ENCODE measurements at places on chromosomes 3 and 15.

DNA sequence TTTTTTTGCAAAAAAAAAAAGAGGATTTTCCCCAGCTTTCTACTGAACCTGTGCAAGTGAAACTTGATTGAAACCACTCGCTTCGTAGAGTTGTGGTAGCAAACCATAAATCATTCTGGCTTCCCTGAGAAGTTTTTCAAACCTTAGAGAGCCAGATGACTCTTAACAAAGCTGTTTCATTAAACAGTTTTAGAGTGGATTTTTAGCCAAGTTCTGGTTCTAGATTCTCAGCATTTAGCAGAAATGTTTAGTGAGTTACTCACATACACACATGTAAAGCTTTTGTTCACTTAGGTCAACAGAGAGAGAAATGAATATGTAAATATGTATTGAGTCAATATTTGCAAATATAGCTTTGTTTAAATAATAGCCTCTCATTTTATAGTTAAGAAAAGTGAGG, 18.1 kb upstream of the CCR9 start:
- DNase-seq: no peak

GRCh38 chr15:97944724-97945123, 15.8 kb upstream of the ARRDC4 start:
- DNase-seq: no peak

GRCh38 chr3:141392897-141393734, 24.8 kb downstream of the ZBTB38 start:
- no peak for DNase-seq

GRCh38 chr15:75929799-75930565, 26.3 kb downstream of the FBXO22 start:
- DNase-seq: no peak

DNA sequence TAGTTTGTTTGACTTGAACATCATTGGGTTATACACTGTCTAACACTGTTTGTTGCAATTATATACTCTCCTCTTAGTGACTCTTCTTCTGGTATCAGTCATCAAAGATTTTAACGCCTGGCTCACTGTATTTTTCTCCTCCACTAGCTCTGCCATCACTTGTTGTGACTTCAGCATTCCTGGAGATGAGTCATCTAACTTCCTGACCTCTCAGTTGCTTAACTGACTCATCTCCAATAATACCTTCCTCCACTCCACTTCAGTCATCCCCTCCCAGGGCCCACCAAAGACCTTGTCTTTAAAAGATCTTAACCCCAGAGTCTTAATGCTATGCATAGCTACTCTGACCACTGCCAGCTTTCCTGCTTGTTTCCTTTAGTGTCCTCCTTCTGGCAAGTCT, 28.6 kb upstream of the CLSTN2 start:
- DNase-seq: no peak

GRCh38 chr3:634511-634910, 437.9 kb downstream of the CHL1 start:
- DNase-seq: no peak

DNA sequence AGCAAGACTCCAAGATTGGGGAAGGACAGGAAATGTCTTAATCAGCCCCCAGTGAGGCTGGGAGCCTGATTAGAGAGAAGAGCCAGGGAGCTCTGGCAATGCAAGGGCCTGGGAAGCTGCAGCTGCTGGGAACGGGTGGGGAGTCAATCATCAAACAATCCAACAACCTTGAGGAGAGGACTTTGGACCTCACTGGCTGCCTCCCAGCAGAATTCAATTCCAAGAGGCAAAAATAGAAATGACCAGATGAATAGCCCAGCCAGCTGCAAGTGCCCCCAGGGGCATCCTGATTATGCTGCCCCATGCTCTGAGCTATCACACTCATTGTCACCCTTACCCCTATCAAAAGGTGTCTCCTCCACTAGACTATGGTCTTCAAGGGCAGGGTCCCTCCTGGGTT, 6.1 kb upstream of the HOMER2 start:
- DNase-seq: no peak

DNA sequence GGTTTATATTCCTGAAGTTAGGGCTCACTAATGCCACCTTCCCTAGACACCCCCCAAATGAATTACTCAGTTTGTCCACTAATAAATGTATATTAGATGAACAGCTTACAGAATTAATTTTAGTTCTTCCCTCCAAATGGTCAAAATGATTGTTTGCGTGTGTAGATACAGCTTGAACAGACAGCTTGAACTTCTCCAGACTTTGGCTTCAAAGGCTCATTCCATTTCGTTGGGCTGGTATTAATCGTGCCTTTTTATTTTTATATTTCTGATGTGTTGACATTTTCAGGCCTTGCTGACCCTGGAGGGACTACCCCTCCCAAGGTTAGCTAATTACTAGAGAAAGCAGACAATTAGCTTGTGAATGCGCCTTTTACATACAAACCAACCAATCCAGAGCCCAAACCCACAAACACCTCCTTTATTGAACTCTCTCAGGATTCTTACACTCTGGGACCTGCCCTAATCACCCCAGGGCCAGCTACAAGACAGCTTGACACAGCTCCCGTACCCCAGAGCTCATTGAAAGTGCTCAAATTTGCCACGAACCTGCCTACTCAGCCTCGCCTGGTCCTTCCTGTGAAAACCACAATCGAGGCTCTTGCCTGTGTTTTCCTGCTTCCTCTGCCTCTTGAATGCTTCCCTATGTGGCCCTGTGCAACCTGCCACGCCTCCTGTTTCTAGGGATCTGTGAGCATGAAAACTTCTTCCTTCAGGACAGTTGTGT, 40.3 kb downstream of the RPL22L1 start:
- DNase-seq: no peak

- no peak for DNase-seq
Measured at GRCh38 chr3:114363554-114364202, 69.8 kb downstream of the TIGIT start.

DNA sequence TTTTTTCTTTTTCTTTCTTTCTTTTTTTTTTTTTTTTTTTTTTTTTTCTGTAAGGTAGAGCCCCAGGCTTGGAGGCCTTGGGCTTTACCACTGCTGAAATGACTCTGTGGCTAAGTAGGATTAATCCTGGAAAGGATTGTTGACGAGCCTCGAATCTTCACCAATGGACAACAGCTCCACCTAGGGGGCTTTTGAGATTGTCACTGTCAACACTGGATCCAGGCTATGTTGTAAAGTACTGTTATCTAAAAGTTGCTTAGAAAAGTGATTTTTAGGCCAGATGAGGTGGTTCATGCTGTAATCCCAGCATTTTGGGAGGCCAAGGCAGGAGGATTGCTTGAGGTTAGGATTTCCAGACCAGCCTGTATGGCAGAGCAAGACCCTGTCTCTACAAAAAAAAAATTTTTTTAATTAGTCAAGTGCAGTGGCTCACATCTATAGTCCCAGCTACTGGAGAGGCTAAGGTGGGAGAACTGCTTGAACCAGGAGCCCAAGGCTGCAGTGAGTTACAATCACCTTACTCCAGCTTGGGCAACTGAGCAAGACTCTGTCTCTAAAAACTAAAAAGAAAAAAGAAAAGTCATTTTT, 41.6 kb downstream of the KLHL18 start:
- DNase-seq: peak; percentile 54

DNA sequence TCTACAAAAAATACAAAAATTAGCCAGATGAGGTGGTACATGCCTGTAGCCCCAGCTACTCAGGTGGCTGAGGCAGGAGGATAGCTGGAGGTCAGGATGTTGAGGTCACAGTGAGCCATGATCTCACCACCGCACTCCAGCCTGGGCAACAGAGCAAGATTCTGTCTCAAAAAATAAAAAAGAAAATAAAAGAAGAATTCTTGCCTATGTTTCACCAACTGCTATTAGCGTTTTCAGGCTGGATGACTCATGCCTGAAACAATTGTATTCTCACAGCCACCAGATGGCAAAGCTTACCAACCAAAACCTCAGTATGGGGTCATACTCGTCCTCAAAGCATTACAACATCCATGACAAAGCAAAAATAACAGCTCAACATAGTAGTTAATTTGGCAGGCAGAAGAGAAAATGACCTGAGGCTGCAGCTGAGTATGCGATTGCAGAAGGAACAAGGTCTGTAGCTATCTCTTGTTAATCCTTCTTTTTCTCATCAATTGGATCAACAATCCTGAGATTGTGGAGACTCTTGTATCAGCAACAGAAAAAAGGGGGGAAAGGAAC, 52.2 kb downstream of the TP53BP1 start:
- peak; percentile 19 for DNase-seq

DNA sequence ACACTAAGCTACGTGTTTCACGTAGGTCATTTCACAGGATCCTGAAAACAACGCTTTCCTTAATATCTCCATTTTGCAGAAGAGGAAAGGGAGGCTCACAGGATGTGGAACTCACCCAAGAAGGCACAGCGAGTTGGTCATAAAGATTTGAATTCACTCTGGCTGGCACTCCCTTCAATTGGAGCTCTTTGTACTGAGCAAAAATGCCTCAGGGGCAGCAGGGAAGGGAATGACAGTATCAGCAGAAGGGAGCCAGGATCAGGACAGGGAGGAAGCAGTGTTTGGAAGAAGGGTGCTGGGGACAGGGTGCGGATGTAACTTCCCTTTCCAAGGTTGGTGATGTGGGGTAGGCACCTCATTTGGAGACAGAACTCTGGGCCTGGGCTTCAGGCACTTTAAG, 1.1 kb upstream of the ST6GAL1 start:
- no peak for DNase-seq

DNA sequence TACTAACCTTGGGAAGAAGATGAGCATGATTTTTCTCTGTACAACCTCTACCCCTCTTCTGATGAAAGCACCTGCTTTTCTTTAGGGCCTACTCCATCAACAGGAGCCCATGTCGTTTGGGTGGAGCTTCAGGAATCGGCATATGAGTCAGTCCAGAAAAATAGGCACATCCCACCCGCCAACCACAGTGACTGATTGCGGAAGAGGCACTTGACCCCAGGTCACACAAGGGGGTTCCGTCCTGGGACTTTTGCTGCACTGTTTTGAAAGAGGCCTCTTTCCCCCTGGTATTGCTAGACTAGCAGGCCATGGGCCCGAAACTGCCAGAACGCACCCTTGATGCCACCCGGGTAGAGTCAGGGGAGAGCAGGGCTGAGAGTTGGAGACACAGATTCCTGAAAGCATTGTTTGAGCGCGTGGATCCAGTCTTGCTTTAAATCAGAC, 19.3 kb upstream of the NRROS start:
- no peak for DNase-seq

DNA sequence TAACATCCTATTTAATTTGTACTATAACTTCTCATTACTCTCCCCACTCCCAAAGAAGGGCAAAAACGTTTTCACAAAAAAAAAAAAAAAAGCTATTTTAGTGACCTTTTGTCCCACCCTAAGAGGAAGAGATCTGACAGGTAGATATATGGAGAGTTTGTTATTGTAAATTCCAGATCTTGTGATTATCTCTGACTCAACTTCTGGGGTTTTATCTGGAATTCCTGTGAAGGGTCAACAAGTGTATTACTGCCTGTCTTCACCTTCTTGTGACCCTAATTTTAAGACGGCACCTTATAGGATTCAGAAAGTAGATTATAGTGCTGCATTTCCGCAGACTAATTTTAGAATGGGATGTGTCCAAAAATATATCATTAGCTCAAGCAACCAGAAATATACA, 205.9 kb upstream of the CDIN1 start:
- DNase-seq: no peak

DNA sequence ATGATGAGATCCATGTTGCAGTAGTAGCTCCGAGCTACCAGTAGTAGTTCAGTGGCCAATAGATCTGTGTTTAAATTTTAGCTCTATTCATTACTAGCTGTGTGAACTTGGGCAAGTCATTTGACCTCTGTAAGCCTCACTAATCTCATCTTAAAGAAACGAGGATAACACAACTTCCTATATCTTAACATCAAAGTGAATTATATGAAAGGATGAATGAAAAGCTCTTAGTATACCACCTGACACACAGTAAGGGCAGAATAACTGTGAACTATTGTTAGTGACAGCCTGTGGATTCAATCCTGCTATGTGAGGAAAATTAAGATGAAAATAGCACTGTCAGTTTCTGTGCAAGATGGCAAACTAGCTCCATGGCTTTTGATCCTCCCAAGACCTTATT, 114.5 kb upstream of the PHLDB2 start:
- DNase-seq: no peak

DNA sequence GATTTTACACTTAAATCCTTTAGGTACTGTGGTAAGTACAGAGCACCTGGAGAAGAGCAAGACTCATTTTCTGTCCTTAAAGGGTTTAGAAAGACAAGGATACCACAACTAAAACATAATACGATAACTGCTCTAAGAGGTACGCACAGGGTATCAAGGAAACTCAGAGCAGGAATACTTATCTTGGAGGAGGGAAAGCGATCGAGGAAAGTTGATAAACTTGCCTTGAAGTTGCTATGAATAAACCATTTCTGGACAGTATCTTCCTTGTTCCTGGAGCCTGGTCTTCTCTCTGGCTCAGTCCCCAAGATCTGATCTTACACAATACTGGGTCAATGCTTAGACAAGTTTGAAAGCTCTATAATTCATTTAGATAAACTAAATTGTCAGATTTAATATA, 17.6 kb upstream of the GATM start:
- no peak for DNase-seq

GRCh38 chr3:126311338-126311978, 45.8 kb downstream of the KLF15 start:
- no peak for DNase-seq

GRCh38 chr3:136989781-136990524, 32.2 kb downstream of the IL20RB start:
- DNase-seq: no peak

GRCh38 chr3:111080413-111080812, 8.8 kb downstream of the NECTIN3 start:
- no peak for DNase-seq

DNA sequence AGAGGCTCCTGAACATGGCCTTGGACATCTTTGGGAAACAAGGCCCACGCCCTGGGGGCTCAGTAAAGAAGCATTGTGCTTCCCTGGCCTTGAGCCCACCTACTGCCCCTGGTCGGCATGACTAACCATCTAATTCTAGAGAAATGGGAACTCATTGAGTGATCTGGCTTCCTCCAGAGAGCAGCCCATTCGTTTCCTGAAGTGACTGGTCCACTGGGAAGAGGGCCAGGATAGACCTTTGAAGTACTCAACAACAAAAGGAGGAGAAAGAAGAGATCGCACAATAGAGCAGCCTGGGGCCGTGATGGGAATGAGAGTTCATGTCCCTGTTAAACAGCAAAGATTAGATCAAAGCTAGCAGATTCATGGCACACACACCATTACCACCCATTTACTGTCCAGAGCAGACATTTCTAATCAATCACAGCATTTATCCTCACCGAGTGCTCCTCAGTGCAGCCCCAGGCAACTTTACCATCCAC, 514.4 kb upstream of the PROK2 start:
- no peak for DNase-seq

DNA sequence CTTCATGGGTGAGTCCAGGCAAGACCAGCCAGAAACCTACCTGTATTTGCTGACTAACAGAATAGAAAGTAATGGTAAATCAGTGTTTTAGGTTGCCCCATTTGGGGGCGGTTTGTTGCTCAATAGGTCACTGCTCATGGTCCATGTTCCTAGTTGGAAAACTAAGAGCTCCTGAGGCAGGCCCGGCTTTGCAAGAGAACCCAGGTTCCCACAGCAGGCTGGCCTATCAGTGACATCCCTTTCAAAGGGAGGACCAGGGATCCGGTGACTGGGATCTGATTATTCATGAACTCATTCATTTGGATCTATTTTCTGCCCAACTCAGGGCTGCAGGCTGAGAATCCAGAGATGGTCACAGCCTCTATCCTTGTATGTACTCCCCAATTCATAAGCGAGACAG, 163.9 kb downstream of the WNT7A start:
- no peak for DNase-seq
